ENCODE measurements at places on chromosomes 2 and 18.

- DNase-seq: no peak
Observed at GRCh38 chr2:24894750-24895149, 25.3 kb downstream of the ADCY3 start.

- no peak for DNase-seq
Observed at GRCh38 chr2:7419186-7419585, 502.0 kb downstream of the RNF144A start.

DNA sequence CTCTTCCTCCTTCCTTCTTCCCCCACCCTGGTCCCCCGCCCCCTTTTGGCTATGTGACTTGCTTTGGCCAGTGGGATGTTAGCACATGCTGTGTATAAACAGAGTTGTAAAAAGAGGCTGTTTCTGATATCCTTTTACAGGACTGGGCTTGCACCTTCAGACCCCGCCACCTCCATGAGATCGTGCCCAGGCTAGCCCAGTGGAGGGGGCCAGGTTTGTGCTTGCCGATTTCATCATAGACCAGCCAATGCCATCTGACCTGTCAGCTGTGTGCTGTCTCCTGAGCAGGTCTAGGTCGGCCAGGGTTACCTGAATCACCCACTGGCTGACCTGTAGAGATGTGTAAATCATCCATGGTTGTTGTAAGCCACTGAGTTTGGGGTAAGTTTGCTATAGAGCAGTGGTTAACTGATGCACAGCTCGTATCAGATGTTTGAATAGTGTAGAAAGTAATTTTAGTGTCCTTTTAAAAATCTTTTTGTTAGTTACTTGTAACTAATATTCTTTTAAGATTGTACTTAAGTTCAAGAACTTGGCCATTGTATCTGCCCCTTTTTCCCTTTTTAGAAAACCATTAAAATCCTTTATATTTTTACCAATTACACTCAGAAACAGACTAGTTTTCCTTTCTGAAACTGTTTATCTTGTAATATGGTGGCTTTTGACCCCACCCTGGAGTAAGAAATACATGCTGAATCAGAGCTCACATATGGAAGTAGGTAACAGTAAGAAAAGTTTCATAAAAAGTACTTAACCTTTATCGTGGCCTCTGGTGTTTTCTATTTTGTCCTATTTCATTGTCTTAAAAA, 122.0 kb upstream of the MGAT5 start:
- DNase-seq: no peak

DNA sequence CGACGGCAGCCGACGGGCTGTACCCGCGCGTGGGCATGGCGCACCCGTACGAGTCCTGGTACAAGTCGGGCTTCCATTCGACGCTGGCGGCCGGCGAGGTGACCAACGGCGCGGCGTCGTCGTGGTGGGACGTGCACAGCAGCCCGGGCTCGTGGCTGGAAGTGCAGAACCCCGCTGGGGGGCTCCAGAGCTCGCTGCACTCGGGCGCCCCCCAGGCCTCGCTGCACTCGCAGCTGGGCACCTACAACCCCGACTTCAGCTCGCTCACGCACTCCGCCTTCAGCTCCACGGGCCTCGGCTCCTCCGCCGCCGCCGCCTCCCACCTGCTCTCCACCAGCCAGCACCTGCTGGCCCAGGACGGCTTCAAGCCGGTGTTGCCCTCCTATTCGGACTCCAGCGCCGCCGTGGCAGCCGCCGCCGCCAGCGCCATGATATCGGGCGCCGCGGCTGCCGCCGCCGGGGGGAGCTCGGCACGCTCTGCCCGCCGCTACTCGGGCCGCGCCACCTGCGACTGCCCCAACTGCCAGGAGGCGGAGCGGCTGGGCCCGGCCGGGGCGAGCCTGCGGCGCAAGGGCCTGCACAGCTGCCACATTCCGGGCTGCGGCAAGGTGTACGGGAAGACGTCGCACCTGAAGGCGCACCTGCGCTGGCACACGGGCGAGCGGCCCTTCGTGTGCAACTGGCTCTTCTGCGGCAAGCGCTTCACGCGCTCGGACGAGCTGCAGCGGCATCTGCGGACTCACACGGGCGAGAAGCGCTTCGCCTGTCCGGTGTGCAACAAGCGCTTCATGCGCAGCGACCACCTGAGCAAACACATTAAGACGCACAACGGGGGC, 2.0 kb downstream of the SP9 start:
- DNase-seq: peak; percentile 84

DNA sequence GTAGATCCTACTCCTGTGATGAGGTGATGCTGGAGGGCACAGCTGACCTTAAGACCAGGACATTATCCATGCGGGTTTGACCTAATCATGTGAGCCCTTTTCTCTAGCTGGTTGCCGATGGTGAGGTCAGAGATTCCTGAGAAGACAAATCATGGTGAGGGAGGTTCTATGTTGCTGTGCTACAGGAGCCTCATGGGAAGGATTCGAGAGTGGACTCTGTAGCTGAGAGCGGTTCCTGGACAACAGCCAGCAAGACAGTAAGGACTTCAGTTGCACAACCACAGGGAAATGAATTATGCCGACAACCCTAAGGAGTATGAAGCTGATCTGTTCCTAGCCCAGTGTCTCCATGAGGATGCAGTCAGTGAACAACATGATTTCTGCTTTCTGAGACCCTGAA, 80.4 kb downstream of the EPB41L3 start:
- DNase-seq: no peak

- DNase-seq: no peak
Observed at GRCh38 chr2:166727095-166727494, 161.2 kb upstream of the XIRP2 start.

DNA sequence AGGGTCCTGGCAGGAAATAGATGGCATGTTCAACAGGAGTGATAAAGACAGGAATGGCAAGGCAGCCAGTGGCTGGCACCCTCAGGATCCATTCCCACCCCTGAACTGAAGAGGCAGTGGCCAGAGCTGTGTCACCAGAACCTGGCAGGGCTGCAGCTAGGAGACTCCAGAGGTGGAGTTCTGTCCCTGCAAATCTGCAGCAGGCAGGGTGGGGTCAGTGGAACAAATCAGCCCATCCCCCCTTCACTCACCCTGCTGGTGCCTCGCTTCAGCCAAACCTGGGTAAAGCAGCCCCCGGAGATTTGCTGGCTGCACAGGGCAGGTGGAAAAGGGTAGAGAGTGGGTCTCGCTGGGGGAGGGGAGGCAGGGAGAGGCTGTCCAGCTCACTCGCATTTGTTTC, 12.7 kb downstream of the INPP5D start:
- peak; percentile 40 for DNase-seq

DNA sequence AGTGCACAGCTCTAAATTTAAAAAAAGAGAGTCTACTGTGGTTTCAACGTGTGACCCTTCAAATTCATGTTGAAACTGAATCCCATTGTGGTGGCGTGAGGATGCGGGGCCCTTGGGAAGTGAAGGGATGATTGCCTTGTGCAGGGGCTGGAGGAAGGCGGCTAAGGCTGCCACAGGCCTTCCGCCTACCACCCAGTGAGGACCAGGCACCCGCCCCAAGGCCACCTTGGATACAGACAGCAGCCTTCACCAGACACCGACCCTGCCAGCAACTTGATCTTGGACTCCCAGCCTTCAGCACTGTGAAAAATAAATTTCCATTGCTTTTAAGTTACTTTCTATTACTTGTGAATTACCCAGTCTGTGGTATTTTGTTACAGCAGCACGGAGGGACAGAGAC, 103.4 kb upstream of the TMEM18 start:
- DNase-seq: no peak

DNA sequence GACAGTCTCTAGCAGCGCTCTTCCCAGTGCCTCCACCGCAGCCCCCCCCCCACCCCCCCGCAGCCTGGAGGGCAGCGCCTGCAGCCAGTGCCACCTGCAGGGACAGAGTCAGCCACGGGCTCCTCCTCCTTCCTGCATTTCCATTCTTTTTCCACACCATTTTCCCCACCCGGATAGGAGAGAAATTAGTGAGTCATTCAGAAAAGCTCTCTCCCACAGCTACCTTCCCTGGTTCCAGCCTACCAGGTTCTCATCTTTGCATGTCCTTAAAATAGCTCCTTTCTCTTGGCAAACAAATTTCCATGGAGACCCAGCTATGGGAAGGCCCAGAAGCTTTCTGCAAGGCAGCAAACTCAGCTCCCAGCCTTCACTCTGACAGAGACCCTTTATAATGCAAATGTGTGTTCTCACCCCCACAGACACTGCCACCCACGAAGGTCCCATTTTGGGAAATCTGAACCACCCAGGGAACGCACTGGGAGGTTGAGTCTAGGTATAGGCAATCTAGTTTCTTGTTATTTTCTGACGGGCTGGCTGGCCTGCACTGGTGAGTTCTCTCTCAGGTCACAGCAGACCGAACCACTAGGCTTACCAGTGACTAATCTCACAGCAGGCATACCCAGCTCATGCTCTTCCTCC, 41.8 kb upstream of the ATG16L1 start:
- no peak for DNase-seq

DNA sequence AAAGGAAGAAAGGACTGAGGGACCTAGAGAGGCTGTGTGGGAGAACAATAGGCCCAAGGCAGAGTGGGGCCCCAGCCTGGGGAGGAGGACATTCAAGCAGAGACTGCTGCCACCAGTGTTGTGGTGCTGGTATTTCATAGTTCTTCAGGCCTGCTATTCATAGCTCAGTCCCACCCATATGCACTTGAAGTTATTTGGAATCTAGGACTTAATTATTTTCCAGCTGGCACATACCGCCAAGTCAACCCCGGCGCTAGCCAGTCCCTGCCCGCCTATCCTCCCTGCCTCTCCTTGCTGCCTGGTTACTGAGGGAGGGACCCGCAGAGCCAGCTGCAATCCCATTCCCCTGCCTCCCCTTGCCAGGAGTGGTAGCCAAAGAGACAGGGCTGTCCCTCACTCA, 141.2 kb downstream of the CABLES1 start:
- DNase-seq: no peak

DNA sequence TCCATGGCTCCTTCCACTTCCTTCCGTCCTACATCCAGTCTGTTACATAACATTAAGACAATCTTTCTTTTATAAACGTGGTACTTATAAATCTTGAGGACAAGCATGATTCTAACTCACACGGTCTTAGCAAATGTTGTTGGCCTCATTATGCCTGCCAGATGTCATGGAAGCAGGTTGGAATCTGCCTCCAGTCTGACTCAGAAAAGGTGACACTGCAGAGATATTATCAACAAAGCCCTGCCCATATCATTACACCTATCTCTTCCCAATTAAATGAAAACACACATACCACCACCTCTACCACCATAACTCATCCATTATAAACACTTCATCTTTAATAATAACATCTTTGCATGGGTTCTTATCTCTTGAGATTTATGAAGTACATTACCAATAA, 334.7 kb upstream of the CHAC2 start:
- DNase-seq: no peak

GRCh38 chr2:240452462-240453256, 17.2 kb downstream of the GPC1 start:
- DNase-seq: peak; percentile 88
